A549 treated with Mapracorat at 1 μM for 4 hours (cell line): ENCODE measurements at places on chromosomes 2 and 18. TPM values are rescaled to one million over a fixed set of nuclear protein-coding genes. Genes with fewer than 3 reads are reported as not detected.

The GAD1 gene
- 0.26 to 0.83 TPM (median 0.76 TPM) in 5 replicates for total RNA-seq

The UNC80 gene
- not detected in 5 replicates for total RNA-seq

The ABCB11 gene
- 0.01 TPM in 1 of 5 replicates, not detected in the others for total RNA-seq

The CHRND gene
- not detected in 5 replicates for total RNA-seq

The MC5R gene
- not detected in 5 replicates for total RNA-seq

The ZC3H8 gene
- 12.6 to 16.1 TPM (median 13.2 TPM) in 5 replicates for total RNA-seq

The RGPD3 gene
- total RNA-seq: 0.14 to 0.26 TPM (median 0.16 TPM) in 5 replicates

The DLGAP1 gene
- total RNA-seq: 0.03 TPM in 1 of 5 replicates, not detected in the others

The SERPINB10 gene
- not detected in 5 replicates for total RNA-seq

The DCC gene
- total RNA-seq: not detected in 5 replicates

The TMEFF2 gene
- 0.27 to 1.4 TPM (median 0.34 TPM) in 5 replicates for total RNA-seq

The CNDP1 gene
- total RNA-seq: not detected in 5 replicates

The PLA2R1 gene
- total RNA-seq: 1.6 to 2.8 TPM (median 2.2 TPM) in 5 replicates

The STK16 gene
- 28.7 to 32.1 TPM (median 29.8 TPM) in 5 replicates for total RNA-seq

The NOL4 gene
- not detected in 5 replicates for total RNA-seq

The OTX1 gene
- total RNA-seq: 3.2 to 4.5 TPM (median 3.7 TPM) in 5 replicates
